GM04504 (cell line): ENCODE measurements at places on chromosomes 16 and 17.

- DNase-seq: no peak
These were observed 39.2 kb downstream of the COTL1 start for GRCh38 chr16:84578538-84579126.

DNA sequence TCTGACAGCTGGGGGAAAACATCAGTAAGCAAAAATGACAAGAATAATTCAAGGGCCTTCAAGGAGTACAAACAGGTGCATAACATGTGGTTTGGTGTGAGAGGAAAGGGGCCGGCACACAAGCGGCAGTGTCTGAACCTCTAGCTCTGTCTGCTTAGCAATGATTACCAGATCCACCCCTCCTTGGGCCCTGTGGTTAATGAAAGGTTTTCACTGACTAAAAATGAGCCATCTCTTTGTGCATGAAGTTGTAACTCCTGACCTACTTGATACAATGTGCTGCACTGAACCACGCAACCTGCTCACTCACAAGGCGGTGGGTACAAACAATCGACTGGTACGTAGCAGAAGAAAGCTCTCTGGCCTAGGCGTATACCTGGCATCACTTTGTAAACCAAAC lies 15.1 kb downstream of the FAM117A start:
- DNase-seq: no peak

DNA sequence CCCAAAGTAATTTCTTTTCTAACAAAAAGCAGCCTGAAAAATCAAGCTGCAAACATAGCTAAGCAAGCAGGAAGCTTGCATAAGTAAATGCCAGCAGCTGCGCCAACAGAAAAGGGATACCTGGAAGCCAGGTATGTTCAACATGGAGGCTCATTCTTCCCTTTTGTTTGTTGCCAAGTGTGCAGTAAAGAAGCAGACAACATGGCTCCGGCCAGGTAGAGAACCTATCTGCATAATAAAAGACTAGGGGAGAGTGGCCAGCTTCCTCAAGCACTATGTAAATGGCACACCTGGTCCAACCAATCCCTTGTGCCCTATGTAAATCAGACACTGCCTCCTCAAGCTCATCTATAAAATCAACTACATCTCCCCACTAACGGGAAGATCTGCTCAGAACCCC lies 1407.0 kb downstream of the CDH11 start:
- DNase-seq: no peak

DNA sequence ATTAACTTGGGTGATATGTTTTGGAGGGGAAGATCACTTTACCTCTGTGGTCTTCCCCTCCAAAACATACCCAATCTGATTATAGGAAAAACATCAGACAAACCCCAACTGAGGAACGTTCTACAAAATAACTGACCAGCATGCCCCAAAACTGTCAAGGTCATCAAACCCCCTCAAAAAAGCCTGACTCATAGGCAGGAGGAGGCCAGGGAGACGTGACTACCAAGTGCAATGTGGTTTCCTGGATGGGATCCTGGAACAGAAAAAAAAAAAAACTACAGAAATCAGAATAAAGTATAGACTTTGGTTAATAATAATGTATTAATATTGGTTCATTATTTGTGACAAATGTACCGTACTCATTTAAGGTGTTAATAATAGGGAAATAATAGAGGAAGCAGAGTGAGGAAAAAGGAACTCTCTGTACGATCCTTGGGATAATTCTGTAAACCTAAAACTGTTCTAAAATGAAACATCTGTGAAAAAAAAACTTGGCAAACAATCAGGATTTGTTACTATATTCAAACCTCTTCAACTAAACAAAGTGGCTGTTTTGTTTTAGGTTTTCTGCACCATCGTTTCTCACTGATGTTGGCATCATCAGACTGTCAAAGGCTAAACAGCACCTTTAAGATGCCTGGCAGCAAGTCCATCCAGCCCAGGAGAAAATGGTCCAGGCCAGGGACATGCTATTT lies 266.7 kb upstream of the SDK2 start:
- no peak for DNase-seq

DNA sequence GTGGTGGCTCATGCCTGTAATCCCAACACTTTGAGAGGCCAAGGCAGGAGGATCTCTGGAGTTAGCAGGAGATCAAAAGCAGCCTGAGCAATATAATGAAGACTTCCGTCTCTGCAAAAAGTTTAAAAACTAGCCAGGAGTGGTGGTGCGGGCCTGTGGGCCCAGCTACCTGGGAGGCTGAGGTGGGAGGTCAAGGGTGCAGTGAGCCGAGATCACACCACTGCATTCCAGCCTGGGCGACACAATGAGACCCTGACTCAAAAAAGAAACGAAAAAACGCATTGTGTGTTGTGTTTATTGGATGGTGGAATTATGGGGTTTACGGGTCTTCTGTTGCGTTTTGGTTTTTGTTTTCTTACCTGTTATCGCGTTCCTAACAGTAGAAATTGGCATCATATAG lies 863 bp upstream of the DDX19A start:
- DNase-seq: no peak

GRCh38 chr17:80981062-80981902 lies 10.4 kb upstream of the CHMP6 start:
- DNase-seq: no peak

DNA sequence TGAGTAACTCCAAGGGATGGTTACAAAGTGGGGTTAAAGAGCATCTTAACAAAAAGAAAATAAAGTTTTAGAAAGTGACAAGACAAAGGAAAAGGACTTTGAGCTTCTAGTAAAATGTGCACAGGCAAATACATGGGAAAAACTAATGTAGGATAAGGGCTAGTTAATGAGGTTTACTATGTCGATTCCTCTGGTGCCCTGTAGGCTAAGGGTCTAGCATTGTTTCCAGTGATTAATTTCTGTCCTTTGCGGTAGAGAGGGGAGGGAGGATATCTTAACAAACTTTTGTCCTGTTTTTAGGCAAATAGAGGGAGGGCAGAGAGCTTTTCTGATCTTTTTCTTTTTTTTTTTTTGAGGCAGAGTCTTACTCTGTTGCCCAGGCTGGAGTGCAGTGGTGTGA lies 96.6 kb upstream of the SIAH1 start:
- DNase-seq: no peak

DNA sequence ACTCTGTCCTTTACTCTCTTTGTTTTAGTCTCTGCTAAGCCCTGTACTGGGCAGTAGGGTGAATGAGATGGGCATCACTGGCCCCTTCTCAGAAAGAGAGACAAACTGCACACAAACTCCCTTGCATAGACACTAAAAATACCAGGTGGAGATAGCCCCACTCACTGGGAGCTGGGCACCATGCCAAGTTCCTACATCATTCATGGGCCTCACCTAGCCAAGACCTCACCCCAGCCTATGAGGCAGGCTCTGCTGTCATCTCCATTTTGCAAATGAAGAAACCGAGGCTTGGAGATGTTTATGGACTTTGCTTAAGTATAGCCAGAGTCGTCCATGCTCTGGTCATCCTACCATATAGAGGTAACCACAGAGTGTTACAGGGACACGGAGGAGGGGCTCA lies 499.8 kb upstream of the CDH11 start:
- DNase-seq: no peak

DNA sequence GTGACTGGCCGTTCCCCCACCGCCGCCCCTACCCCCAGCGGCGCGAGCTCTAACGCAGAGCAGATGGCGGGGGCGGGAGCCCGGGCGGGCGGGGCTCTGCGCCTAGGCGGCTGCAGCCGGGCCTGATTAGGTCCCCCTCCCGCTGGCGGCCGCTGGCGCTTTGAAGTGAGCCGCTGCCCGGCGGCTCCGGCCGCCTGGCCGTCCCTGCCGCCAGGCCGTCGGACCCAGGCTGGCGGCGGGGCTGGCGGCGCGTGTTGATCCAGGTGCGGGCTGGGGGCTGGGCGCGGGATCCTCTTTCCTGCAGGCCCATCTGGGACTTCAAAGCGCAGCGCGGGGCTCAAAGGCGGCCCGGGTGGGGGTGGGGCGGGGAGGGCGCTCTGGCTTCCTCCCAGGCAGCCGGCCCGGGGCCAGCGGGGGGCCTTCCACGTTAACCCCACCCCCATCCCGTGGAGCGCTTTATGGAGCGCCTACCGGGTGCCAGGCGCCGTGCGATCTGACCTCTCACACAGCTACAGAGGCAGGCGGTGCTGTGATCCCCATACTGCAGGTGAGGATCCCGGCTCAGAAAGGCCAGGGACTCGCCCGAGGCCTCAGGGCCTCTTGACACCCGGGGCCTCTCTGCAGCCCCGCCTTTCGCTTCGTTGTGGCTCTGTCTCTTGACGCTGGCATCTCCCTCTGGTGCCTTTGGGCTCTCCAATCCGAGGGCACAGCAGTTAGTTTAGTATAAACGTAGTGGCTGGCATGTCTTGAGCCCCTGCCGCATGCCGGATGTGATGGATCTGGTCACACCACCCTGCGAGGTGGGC lies 80.0 kb upstream of the NKD1 start:
- DNase-seq: no peak

DNA sequence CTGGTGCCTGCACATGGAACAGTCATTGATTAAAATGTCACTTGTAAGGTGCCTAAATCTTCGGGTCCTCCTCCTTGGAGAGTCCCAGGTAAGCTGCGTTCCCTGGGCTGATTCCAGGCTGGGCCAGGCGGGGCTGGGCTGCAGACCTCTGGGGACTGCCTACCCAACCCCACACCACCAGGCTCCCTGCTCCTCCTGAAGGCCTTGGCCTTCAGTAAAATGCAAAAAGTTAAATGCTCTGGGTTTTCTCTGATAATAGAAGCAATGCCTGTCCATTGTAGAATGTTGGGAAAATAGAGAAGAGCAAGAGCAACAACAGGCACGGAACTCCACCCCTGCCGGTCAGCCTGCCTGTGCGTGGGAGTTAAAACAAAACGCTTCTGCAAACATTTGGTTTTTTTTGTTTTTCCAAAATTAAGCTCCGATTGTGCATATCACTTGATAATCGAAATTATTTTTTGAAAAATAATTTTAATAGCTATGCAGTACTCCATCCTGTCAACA lies 363.9 kb downstream of the SEC14L1 start:
- DNase-seq: no peak

GRCh38 chr16:84414789-84415326 lies 46.5 kb downstream of the ATP2C2 start:
- DNase-seq: no peak

DNA sequence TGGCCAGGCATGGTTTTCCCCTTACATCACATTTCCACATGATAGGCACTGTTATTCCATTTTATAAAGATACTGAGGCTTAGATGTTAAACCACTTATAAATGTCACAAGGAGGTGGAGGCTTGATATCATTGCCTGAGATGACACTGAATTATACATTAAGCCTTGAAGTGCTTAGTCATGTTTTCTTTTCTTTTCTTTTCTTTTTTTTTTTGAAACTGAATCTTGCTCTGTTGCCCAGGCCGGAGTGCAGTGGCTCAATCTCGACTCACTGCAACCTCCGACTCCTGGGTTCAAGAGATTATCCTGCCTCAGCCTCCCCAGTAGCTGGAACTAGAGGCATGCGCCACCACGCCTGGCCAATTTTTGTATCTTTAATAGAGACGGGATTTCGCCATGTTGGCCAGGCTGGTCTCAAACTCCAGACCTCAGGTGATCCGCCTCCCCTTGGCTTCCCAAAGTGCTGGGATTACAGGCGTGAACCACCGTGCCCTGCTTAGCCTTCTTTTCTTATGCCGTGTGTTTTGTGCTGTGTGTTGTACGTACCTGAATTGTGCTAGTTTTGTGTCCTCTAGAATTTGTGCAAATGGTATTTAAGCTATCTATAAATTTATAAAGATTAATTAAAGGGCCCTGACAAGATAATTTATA lies 1.2 kb downstream of the DNAJA3 start:
- DNase-seq: no peak

GRCh38 chr16:77745972-77746371 lies 23.7 kb downstream of the NUDT7 start:
- DNase-seq: no peak

- no peak for DNase-seq
These were observed 50.8 kb upstream of the MAF start for GRCh38 chr16:79651363-79651762.

GRCh38 chr17:48854774-48855476 lies 24.1 kb downstream of the CALCOCO2 start:
- DNase-seq: no peak

DNA sequence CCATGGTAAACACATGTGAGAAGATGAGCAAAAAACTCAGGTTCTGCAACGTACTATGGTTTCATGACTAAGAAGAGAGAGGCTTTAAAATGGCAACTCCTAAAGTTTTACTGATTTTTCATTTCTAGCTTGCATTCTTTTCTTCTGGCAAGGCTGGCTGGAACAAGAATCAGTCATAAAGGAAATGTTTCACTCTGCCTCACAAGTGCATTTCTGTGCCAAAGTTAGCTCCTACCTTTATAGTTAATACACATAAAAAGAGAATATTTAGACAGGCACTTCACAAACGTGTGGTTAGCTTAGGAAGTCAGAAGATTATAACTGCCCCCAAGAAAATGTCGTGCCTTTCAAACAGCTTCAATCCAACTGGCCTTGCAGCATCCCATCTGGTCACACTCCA lies 417.1 kb upstream of the CDH11 start:
- peak; percentile 55 for DNase-seq

- DNase-seq: no peak
These were observed 8.3 kb downstream of the TSC2 start for GRCh38 chr16:2056077-2056476.

GRCh38 chr16:21301895-21302291 lies 23.8 kb upstream of the CRYM start:
- no peak for DNase-seq

DNA sequence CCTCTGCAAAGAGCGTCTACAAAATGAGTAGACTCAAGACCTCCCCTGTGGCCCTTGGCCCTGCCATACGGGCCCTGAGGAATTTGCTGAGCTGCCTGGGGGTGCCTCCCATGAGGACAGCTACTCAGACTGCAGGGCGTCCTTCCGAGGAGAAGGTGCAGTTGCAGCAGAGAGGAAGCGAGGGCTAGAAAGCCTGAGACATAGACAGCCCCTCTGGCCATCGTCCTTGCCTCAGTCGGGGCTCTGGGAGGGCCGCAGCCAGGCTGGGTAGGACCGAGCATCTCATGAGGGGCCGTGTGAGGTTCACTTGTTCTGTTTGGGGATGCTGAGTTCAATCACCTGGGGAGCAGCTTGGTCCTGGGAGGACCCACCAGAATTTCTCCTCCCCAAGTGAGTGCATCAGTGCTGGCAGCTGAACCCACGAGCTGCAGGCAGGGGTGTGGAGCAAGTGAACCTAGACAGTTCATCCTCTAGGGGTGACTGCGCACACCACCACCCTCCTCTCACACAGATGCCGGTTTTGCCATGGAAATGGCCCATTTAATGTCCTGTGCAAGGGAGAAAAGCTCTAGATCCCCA lies 20.3 kb downstream of the RAB11FIP4 start:
- no peak for DNase-seq

GRCh38 chr17:68384471-68384870 lies 72.8 kb downstream of the WIPI1 start:
- no peak for DNase-seq
